ENCODE measurements at places on chromosomes 16 and 17. TPM values are rescaled to one million over a fixed set of nuclear protein-coding genes. Genes with fewer than 3 reads are reported as not detected.

GRCh38 chr17:62965174-62965685 lies 805 bp upstream of the TANC2 start:
- peak; percentile 31 for DNase-seq

GRCh38 chr17:72421128-72422092 lies 300.6 kb downstream of the SOX9 start:
- DNase-seq, result no peak

DNA sequence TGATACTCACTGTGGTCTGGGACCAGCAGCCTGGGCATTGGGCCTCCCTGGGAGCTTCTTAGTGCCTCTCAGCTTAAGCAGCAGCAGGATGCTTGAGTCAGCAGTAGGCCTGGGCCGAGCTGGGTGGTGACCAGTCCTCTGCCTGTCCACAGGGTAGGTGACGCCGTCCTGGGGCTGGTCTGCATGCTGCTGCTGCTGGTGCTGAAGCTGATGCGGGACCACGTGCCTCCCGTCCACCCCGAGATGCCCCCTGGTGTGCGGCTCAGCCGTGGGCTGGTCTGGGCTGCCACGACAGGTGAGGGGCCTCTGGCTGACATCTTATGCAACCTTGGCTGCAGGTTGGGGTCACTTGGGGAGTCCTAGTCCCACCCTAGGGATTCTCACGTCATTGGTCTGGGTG lies 7.4 kb downstream of the SLC26A11 start:
- DNase-seq, result no peak

- no peak for DNase-seq
Measured at GRCh38 chr17:21602176-21602575, 90.1 kb upstream of the KCNJ18 start.

- no peak for DNase-seq
Measured at GRCh38 chr16:50735629-50736122, 6.2 kb upstream of the CYLD start.

DNA sequence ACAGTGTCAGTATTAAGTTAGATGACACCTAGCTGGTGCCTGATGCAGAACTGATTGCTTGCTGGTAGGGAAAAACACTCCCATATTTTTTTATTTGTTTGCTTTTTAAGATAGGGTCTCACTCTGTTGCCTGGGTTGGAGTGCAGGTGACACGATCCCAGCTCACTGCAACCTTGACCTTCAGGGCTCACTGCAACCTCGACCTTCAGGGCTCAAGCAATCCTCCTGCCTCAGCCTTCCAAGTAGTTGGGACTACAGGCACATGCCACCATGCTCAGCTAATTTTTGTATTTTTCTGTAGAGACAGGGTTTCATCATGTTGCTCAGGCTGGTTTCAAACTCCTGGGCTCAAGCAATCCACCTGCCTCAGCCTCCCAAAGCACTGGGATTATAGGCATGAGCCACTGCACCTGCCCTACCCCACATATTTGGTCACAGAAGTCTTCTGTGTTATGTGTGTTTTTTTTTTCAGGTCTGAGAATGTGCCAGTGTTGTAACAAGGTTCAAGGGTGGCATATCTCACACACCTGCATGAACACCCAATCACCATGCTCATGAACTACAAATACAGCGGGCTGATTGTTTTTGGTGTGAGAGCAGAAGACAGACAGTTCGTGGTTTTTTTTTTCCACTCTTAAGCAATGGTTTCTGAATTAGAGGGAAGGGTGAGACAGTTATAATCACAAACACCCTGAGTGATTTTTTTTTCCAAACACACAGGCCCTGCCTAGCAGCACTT lies 22.8 kb downstream of the SPAG9 start:
- no peak for DNase-seq

DNA sequence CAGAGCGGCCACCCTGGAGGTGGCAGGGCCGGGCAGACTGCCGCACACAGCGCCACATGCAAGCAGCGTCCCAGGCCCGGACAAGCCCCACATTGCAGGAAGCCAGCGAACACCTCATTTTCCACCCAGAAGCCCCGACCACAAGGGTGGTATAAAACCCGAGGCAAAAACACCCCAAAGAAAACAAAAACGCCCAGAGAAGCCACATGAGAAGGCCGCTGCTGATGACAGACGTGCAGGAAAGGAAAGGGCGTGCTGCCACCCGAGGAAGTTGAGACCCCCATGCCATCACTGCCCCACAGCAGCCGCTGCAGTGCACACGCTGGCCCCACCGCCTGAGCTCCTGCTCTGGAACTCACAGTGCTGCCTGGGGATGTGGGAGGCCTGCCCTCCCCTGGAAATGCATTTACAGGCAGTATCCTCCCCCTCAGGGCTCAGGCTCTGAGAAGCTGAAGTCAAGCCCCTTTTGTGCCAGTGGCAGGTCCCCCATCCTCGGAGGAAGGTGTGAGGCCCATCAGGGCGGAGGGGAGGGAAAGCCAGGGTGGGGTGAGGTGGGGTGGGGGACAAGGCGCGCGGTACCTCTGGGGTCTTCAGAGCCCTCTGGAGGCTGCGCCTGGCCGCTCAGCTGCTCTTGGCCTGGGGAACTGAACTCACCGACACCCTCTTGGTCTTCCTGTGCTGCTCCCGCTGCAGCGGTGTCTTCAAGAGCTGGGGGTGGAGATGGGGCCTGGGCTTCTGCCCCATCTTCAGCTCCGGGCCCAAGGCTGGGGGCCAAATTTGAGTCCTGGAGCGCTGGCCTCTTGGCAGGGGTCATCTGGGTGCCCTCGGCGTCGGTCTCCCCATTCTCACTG lies 62.0 kb downstream of the IL21R start:
- DNase-seq, result peak; percentile 71

GRCh38 chr17:55274355-55275255 lies 9.8 kb downstream of the HLF start:
- DNase-seq, result no peak

GRCh38 chr17:60036796-60037677 lies 41.7 kb downstream of the HEATR6 start:
- DNase-seq, result peak; percentile 70

- DNase-seq, result no peak
Measured at GRCh38 chr17:82022310-82022980, at the start of gene CENPX. Gene CENPX (minus strand): TSS chr17:82022878. CDS start chr17:82022861, 17 bp downstream.

DNA sequence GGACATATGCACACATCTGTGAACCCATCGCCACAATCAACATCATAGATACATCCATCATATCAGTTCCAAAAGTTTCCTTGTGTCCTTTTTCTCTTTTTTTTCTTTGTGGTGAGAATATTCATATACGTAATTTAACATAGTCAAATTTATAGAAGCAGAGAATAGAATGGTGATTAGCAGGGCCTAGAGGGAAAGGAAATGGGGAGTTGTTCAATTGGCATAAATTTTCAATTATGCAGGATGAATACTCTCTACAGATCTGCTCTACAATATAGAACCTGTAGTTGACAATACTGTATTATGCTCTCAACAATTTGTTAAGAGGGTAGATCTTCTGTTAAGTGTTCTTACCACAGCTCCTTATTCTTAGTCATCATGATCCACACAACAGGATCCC lies 413.2 kb downstream of the SHISA9 start:
- DNase-seq, result no peak

- DNase-seq, result no peak
Measured at GRCh38 chr16:24829153-24829552, 16.6 kb upstream of the SLC5A11 start.

GRCh38 chr17:58097384-58098088 lies 14.3 kb downstream of the DYNLL2 start:
- DNase-seq, result no peak

DNA sequence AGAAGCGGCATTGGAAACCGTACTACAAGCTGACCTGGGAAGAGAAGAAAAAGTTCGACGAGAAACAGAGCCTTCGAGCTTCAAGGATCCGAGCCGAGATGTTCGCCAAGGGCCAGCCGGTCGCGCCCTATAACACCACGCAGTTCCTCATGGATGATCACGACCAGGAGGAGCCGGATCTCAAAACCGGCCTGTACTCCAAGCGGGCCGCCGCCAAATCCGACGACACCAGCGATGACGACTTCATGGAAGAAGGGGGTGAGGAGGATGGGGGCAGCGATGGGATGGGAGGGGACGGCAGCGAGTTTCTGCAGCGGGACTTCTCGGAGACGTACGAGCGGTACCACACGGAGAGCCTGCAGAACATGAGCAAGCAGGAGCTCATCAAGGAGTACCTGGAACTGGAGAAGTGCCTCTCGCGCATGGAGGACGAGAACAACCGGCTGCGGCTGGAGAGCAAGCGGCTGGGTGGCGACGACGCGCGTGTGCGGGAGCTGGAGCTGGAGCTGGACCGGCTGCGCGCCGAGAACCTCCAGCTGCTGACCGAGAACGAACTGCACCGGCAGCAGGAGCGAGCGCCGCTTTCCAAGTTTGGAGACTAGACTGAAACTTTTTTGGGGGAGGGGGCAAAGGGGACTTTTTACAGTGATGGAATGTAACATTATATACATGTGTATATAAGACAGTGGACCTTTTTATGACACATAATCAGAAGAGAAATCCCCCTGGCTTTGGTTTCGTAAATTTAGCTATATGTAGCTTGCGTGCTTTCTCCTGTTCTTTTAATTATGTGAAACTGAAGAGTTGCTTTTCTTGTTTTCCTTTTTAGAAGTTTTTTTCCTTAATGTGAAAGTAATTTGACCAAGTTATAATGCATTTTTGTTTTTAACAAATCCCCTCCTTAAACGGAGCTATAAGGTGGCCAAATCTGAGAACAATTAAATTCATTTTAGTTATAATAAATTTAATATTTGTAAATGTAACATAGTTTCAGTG lies 1.7 kb downstream of the HEXIM1 start:
- no peak for DNase-seq

DNA sequence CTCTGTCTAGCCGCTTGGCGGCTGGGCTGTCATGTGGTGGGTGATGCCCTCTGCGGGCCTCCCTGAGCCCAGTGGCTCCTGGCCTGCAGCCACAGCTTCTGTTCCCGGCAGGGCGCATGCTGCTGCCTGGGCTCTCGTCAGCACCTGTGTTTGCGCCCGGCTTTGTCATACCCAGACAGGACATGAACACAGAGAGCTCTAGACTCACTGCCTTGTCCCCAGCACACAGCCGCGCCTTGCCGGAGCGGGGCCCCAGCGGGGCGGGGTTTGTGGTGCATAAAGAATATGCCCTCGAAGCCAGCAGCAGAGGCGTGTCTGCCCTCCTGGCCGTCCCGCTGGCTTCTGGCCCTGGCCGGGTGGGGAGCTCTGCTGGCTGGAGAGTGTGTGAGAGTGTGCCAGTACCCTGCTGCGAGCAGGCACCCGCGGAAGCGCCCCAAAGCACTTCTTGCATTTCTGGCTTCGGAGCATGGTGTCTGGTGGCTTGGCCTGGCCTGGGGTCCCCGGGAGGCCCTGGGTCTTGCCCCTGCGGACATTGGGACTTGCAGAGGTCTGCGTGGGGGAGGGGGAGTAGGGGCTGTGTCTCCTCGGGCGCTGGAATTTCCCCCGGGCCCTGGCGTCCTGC lies 14.4 kb downstream of the ASPSCR1 start:
- DNase-seq, result no peak

GRCh38 chr17:29717817-29718216 lies 95.1 kb upstream of the CORO6 start:
- no peak for DNase-seq

DNA sequence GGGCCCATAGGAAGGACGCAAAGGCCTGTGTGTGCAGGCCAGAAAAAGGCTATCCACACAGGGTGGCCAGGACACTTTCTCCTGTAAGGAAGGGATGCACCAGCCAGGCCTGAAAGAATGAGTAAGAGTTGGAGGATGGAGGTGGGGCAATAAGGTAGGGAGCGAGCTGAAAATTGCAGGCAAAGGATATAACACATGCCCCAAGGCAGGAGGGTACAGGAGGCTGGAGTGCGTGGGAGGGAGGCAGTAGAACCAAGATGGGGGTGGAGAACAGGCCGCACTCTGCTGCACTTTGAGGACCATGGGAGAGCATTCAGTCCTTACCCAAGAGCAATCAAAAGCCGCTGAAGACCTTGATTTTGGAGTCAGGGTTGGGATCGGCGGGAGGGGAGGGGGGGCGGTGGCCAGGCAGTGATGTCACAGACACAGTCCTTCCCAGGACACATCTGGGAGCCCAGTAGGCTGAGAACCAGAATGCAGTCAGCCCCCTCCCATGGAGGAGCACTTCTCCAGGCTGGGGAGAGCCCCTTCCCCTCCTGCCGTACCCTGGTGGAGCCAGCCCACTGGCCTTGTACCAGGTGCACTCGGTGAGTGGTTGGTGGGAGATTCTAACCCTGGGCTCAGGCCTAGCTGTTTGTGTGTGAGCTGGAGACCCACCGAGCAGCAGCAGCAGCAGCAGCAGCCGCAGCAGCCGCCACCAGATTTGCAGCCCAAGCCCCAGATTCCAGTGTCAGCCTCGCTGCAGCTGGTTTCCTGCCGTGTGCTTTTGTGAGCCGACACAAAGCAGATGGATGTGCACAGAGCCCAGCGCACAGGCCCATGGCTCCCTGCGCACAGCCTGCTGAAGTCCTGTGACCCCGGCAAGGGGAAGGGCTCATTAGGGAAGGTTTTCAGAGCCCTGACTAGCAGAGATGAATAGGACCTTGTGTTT lies 17.5 kb downstream of the ANKRD40 start:
- DNase-seq, result no peak

DNA sequence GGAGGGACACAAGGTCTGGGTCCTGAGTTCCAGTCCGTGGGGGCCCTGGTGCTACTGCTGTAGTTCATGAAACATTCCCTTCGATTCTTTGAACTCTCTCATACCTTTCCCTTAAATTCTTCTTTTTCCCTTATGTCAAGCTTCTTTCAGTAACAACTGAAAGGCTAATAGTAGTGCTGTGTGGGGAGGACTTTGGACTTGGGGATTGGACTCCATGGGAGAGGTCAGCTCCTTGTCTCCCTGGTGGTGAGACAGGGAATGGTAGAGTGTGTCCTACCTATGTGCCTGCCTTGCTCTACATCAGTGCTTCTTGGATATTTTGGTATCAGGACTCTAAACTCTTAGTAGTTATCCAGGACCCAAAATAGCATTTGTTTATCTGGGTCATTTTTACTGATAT lies 628.1 kb downstream of the WWOX start:
- DNase-seq, result no peak

DNA sequence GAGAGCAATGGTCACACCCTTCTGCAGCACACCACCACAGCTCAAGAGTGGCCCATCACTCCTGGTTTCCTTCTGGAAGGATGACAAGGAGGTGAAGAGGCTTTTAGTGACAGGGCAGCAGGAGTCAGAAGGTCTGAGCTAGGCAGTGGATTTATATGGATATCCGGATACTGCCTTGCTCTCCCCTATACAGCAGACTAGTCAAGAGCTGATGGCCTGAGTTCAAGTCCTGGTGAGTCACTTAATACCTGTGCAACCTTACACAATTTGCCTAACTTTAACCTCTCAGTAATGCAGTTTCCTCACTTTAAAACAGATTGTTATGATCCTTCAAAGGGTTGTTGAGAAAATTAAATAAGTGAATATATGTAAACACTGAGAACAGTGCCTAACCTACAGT lies 22.9 kb downstream of the MYO18A start:
- no peak for DNase-seq

The CACNG3 gene
- total RNA-seq, result not detected

The PRSS36 gene
- 1.1 TPM for total RNA-seq

The KRT31 gene
- total RNA-seq, result not detected

The SOX15 gene
- not detected for total RNA-seq

The ITGA2B gene
- 0.99 TPM for total RNA-seq

The KIFC3 gene
- 2.2 TPM for total RNA-seq

The GPR139 gene
- not detected for total RNA-seq

The TRIM25 gene
- total RNA-seq, result 58.4 TPM

The CACNG5 gene
- total RNA-seq, result not detected
